ENCODE measurements at places on chromosomes 3 and 15.

GRCh38 chr15:63977119-63977518 lies 69.2 kb downstream of the DAPK2 start:
- no peak for DNase-seq

DNA sequence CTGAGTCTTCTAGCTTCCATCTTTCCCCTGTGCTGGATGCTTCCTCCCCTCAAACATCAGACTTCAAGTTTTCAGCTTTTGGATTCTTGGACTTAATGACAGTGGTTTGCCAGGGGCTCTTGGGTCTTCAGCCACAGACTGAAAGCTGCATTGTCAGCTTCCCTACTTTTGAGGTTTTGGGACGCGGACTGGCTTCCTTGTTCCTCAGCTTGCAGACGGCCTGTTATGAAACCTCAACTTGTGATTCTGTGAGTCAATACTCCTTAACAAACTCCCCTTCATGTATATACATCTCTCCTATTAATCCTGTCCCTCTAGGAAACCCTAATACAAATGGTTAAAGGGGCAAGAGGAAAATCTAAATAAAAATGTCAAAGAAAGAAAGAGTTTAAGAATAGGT lies 100.1 kb downstream of the ABI3BP start:
- DNase-seq: peak; percentile 72

GRCh38 chr3:33095436-33095835 lies 1.5 kb downstream of the GLB1 start:
- no peak for DNase-seq

DNA sequence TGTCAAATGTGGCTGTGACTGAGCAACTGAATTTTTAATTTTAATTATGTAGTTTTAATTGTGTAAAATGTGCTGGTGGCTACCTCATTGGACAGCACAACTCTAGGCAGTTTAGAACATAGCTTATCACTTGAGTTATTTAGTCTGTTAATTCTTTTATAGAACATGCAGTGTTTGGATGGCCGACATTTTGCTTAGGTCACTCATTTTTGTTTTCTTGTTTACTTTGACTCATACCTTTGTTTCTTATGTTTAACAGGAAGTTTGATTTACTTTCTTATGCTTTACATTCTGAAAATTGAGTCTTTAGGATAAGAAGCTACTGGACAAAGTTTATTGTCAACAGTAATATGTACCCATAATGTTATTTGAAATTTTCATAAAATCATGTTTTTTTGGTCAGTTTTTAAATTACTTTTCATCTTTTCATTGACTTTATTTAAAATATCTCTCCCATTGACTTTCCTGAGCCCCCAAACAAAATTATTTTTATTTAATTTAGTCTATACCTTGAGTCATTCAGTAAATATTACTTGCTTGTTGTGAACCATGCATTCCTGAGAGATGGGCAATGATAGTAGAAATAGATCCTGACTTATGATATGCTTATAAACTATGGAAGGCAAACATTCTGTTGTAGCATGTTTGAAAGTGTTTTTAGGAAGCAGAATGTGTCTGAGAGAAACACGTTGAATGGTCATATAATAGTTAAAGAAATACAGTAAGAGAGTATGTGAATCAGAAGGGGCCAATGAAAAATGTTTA lies 60.6 kb downstream of the TCF12 start:
- no peak for DNase-seq

DNA sequence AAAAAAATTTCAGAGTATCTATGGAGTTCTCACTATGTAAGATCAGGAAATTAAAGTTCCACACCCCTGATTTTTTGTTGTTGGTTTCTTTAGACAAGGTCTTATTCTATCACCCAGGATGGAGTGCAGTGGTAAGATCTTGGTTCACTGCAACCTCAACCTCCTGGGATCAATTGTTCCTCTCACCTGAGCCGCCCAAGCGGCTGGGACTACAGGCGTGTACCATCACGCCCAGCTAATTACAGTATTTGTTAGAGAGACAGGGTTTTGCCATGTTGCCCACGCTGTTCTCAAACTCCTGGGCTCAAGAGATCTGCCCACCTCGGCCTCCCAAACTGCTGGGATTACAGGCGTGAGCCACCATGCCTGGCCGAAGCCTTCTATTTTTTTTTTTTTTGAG lies 12.4 kb downstream of the QRICH1 start:
- no peak for DNase-seq

DNA sequence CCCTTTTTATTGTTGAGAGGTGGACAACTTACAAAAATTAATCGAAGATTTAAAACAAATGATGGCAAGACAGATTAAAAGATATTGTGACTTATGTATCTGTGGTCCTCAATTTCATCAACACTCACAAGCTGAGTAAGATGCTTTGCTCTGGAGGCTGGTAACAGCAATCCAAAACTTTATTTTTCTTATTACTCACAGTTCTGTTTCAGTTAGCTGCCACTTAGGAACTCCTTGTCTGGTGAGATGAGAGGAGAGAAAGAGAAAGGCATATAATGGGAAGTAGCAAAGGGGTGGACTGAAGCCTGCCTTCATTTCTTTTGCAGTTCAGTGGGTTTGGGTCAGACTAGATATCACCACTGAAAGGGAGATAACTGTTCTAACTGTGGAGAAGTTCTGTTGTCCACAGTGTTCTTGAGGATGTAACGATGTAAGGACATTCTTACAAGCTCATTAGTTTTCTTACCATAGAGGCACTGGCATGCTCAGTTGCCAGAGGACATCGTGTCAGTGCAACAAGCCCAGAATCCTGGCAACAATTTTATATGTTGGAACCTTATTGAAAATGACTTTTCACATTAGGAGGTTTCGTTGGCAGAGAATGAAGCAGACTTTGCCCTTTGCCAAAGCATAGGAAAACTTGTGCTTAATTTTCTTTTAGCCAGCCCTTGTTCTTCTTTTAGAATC lies 93.6 kb downstream of the PLCL2 start:
- DNase-seq: no peak

DNA sequence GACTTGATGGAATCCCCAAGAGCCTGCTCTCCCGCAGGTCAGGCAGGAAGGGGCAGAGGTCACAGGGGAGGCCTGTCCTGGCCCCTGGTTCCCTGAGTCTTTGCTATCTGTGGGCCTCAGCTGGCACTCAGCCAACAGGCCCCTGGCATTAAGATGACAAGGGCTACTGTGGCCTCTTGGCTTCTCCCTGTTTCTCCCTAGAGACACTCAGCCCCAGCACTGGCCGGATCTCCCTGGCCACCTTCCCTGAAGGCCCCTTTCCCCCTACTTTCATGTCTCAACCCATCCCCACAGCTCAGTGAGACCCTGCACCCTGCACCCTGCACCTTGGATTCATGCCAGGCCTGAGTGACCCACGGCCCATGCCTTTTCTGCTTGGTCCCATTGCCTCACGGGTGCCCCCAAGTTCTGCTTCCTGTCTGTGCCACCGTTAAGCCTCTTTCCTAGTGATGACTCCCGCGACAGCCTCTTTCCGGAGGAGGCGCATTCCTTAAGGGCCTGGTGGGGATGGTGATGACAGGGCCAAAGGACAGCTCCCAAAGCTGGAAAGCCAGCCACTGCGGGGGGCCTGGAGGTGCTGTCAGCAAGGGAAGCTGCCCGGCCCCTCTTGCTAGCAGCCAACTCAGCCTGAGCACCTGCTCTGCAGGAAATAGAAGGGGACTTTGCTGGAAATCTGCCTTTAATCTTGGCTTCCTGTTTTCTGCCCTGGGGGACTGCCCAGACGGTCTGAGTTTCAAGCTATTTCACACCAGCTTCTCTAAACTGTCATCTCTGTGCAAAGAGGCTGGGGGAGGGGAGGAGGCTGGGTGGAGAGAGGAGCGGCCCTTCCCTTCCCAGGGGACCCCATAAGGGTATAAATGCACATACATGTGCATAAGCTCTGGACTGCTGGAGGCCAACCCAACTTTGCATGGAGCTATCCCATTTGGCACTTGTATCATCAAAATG lies 4.8 kb upstream of the CSK start:
- peak; percentile 93 for DNase-seq

DNA sequence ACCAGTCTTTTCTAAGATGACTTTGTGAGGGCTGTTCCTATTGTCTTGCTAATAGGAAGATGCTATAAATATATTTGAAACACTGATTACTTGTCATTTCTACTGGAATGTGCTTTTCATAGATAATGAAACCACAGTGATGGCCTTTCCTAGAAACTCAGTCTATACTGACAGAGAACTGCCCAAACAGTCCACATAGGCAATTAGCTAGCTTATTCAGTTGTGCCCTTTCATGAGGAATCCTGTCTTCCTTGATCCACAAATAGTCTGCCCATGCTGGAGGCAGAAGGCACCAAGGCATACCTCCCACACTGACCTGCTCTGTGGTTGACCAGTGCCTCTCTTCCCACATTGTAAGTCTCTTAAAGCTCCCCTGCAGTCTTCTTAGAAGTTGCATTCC lies 135.9 kb downstream of the CMSS1 start:
- peak; percentile 28 for DNase-seq

DNA sequence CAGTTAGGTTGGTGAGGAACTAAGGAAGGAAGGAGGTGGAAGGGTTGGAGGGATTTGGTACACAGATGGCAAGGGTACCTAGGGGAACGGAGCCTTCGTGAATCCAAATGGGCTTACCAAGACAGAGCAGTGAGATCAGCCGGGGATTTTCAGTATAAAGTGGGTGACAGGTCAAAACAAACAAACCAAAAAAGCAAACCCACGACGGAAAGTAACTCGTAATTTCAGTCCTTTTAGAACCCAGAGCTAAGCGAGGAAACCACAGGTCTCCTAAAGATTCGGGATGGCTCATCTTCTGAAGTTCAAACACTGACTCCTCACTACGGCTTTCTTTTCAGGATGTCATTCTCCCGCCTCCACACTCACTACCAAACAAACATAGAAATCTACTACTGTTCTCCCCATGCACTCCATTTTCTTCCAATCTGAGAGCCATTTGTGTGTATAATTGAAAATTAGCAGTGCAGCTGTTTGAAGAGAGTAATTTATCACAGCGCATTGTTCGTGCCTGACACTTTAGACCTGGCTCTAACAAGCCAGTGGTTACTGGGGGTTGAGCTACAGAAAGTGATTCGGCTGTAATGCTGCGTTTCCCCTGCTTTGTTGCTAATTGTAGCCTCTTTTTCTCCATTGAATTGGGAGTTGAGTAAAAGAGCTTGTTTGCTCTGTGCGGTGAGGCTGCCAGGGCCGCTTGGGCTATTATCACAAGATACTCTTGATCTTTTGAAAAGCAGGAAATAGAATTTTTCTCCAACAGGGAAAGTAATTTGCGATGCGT lies 64.7 kb upstream of the CCDC39 start:
- no peak for DNase-seq

- DNase-seq: no peak
These were observed 71.2 kb downstream of the FAM43A start for GRCh38 chr3:194756791-194757325.

DNA sequence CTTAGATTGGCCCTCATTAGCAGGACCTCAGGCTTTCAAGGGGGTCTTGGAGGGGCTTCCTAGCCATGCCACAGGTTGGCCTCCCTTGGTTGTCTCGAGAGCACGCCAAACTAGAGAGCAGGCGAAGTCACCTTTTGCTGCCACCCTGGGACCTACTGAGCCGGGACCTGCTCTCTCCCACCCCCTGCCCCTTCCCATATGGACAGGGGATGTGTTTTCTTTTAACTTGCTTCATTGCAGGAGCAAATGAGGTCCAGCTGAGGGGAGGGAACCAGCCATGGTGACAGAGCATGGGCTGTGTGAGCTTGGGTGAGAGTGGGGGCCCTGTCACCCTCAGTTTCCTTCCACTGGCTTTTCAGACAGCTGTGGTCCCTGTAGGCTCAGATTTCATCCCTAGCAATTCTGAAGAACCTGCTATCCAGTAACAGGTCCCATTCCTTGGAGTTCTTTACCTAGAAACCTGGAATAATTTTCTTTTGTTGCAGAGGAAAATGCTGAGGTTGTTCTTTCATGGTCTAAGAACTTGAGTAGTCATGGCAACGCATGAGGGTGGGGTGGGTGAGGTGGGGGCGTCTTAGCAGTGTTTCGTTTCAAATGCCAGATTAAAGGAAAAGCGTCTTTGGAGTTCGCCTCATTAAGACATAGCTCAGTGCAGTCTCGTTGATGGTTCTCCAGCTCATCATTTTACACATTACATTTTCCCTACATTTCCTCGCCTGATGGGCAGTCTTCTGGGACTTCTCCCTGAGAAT lies 20.1 kb upstream of the MAGEF1 start:
- DNase-seq: no peak

DNA sequence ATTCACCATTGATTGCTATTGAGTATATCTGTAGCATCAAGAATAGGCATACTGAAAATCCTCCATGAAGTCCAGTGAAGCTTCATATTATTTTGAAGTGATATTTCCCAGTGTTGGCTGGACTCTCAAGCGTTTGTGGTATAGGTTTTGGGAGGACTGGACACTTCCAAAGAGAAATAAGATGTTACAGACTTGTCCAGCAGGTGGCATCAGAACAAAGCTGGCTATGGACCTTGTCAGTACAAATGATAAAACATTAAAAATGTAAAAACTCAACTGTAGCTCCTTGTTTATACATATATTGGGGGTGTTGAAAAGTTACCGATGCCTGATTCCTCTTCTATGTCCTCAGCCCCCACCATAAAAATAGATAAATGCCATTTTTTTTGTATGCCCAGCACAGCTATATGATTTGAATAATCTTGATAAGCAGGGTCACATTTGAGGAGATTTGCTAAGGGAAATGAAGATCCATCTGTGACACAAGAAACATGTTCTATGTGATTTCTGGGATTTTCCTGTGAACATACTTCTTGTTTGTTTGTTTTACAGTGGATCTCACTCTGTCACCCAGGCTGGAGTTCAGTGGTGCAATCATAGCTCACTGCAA lies 54.5 kb upstream of the GOLGA6B start:
- peak; percentile 44 for DNase-seq

DNA sequence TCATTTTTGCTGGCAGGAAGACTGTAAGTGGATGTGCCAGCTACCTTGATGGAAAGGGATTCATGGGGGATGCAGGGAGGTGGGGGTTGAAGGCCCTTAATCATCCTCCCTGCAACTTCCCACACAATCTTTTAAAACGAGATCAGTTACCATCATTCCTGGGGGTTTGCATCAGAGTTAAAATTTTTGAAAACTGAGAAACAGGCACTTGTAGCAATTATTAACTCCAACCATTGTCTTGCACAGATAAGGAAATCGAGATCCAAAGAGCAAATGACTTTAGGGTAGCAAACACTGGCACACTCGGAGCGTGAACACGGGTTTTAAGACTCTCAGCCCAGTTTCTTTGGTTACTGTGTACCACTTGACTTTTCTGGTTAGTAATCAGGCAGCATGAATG lies 41.9 kb downstream of the GPD1L start:
- DNase-seq: no peak

DNA sequence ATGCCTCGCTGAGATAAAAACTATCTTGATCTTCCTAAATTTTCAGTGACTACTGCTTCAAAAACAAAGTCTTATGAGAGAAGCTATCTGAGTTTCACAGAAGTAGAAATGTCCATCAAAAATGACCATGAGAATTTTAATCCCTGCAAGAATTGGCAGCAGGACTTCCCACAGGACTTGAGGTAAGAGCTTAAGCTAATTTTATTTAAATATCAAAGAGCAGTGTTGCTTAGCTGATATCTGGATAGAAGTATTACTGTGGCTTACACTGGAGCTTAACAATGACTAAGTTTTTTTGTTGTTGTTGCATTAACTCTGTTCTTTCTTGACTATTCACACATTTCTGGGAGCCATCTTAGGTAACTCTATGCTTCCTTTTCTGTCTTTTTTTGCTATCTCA lies 60.8 kb upstream of the EPHA3 start:
- no peak for DNase-seq

GRCh38 chr3:180250172-180250571 lies 213.4 kb upstream of the PEX5L start:
- no peak for DNase-seq

- no peak for DNase-seq
These were observed 284.4 kb downstream of the KCNH8 start for GRCh38 chr3:19432669-19433068.

Data from common myeloid progenitor, CD34-positive (primary cell).